ENCODE measurements at places on chromosomes 7 and 10.

GRCh38 chr10:116670706-116671105 lies 50.0 kb downstream of the PNLIPRP2 start:
- no peak for DNase-seq

GRCh38 chr10:27494116-27494805 lies 9.8 kb upstream of the RAB18 start:
- DNase-seq: no peak

GRCh38 chr7:129010075-129010474 lies 44.8 kb downstream of the TNPO3 start:
- no peak for DNase-seq

DNA sequence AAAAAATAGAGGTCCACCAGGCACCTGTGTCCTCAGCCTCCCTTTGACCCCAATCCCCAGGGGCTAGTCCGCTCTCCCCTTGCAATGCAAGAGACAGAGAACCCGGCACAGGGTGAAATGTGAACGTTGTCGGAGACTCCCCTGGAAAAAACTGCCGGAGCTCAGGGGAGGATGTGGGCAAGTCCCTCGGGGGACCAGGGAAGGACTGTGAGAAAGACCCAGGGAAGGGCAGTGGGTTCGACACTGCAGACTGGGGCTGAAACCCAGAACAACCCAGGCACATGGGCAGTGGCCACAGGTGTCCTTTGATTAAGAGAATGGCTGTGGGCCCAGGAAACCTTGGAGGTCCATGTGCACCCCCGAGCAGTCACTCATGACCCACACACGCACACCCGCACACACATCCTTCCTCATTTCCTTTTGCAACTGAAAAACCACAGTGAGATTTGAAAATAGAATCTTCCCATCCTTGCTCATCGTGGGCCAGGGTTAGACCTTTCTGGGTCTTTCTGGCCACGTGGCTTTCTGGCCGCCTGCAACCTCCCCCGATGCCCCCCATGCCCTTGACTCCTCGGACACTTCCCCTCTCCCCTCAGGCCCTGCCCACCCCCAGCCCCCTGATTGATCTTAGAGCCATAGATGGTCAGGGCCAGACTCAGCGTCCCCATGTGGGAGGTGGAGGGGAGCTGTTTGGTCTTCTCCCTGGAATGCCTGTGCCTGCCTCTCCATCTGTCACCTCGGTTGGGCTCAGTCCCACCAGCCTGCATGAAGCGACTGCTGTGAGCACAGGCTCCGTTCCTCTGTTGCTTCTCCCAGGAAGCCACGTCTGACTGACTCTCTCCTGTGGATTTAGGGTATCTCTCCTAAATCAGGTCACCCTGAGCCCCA lies 7.9 kb downstream of the LAT2 start:
- DNase-seq: no peak

GRCh38 chr10:113443141-113443925 lies 109.5 kb upstream of the HABP2 start:
- DNase-seq: no peak
